Activated T-cell treated with anti-CD3 and anti-CD28 coated beads for 24 hours (primary cell): ENCODE measurements at places on chromosomes 2 and 18.

DNA sequence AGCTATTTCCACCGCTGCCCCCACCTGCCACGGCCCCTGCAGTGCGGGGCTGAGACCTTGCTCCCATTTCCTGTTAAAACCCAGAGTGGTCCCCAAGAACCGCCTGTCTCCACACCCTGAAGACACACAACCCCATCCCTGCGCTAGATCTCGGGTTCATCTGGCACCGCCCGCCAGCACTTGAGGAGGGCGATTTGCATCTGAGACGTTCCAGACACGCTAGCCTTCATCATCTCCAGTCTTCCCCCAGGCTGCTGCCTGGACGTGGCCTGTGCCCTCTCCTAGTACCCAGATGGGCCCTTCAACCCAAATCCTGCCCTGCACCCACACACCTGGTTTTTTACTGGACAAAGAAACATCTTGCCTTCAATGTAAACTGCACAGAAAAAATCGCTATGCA lies 49.8 kb downstream of the SLC66A2 start:
- DNase-seq: no peak

- DNase-seq: no peak
These were observed 94.9 kb downstream of the RND3 start for GRCh38 chr2:150392614-150393013.

DNA sequence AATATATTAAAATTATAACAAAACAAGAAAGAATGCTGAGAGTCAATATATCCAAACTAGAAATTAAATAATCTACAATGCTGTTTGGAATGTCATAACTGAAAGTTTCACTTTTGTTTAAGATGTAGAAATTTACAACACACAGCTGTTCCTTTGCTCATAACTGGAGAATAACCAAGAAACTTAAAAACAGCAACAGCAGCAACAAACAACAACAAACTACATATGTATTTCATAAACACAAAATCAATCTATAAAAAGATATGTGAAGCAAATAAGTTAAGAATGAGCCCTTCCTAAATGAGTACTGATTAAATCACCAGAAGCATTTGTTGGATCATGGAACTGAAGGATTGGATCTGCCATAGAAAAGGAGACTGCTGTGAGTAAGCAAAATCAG lies 456.5 kb upstream of the ZNF804A start:
- DNase-seq: no peak

DNA sequence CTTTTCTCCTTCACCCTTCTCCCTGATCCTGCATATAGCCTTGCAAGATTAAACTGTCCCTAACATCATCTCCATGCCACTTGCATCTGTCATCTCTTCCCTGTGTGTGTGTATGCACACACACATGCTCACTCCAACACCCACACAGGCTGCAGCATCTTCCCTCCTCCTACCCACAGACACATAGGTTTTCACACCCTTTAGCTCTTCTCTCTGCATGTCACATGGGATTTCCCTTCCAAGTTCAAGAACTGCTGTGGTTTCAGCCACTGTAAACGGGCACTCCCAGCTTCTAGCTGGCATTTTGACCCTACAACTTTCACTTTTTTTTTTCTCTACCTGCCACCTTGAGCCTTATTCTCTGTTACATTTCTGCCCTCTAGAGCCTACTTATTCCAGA lies 6.4 kb downstream of the CELF4 start:
- DNase-seq: no peak

DNA sequence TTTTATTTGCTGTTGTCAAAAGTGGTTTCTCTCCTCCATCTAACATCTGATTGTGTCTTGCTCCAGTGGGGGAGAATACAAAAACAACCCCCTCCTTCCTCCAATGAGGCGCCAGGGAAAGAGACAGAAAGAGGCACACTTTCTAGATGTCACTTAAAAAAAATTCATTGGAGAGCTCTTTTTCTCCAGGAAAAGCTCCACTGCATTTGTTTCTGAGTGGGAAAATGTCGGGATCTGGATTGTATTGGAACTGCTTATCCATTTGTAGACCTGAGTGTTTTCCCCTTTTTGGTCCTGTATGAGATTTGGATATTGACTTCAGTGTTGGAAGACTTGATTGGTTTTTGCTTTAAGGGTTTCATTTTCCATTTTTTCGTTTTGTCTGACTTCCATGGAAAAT lies 995 bp downstream of the MBD5 start:
- no peak for DNase-seq

DNA sequence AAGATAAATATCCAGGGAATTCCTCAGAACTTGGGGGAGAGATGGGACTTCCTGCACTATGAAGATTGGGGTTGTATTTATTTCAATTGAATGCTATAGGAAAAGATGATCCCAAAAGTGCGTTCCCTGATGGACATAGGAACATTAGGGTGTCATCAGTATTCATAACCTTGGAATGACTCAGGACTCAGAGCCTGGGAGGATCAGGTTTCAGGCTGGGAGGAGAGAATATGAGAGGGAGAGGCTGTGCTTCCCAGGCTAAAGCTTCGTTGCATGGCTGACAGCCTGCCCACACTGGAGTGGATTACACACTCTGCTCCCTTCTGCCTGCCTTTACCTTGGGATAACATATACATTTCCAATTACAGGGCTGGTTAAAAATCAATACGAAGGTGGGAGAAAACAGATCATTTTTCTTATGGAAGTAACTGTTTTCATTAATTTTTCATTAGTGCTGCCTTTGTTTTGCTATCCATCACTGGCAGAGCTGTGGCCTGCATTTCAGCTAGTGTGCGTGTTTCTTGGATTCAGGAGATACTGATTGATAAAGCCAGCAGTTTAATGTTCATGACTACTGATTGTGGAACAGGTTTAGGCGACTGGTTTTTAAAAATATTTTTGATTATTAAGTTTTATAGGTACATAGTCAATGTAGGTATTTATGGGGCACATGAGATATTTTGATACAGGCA lies 118.7 kb downstream of the KCTD1 start:
- DNase-seq: no peak

DNA sequence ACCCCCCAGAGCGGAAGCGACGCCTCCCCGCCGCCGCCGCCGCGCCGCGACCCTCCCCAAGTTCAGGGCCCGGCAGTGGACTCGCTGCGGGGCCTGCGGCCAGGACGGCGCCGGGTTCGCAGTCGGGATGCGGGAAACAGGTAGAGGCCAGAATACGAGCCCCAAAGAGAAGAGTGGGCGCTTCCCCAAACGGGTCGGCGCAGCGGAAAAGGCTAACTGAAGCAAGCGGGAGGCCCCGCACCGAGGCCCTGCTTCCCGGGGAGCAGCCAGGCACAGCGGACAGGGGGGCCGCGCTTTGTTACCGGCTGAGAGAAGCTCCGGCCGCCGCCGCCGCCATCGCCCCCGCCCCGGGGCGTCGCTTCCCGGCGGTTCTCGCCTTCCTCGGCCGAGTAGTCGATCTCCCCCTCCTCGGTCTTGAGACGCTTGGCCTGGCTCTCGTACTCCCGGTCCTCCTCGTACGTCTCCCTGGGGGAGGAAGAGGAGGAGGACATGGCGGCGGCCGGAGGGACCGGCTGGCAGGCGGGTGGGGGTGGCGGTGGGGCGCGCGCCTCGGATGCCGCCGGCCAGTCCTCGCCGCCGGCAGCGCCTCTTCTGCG lies 494 bp downstream of the HNRNPLL start:
- DNase-seq: peak; percentile 14
